ENCODE measurements at places on chromosomes 13 and 19.

DNA sequence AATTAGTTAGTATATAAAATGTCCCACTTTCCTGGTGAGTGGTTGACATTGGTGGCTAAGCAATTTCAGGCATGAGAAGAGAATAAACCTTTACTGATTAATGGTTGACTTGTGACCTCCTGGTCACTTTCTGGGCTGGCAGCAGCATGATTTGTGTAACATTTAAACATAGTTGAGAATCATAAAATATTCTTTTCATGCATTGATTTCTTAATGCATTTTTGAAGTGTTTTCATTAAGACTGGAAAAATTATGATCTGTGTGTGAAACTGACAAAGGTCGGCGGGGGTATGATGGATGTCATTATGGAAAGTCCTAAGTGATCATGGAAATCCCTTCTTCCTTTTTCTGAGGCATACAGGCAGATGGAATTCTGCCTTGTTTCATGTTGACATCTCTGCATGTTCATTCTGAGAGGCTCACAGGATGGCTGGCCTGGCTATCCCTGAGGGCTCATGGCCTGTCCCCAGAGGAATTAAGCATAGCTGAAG, 98.7 kb upstream of the RNF113B start:
- no peak for DNase-seq

DNA sequence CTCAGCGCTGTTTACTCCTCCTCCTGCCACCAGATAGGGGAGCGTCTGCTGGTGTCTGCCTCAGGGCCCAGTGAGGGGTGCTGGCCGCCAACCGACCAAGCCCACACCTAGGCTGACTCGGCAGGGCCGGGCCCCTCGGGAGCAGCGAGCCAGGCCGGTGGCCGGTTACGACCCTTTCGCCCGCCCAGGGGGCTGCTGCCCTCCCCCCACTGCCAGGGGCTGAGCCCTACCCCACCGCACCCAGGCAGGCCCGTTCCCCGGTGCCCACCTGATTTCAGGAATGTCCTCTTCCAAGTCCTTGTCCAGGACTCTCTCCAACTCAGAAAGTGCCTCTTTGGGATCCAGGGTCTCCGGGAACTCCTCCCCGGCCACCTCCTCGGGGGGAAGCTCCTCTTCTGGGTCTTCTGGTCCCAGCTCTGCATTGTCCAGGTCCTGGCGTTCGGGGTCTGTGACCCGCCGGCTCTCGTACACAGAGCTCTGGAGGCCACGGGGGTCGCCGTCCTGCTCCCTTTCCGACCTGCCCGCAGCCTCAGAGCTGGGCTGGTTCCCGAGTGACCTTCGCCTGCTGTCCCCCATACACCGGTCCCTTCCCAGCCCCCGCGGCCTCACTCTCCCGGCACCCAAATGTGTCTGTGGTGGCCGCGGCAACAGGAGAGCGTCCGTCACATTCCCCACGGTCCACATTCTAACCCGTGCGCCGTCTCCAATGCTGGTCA, 31.0 kb upstream of the MIER2 start:
- no peak for DNase-seq

DNA sequence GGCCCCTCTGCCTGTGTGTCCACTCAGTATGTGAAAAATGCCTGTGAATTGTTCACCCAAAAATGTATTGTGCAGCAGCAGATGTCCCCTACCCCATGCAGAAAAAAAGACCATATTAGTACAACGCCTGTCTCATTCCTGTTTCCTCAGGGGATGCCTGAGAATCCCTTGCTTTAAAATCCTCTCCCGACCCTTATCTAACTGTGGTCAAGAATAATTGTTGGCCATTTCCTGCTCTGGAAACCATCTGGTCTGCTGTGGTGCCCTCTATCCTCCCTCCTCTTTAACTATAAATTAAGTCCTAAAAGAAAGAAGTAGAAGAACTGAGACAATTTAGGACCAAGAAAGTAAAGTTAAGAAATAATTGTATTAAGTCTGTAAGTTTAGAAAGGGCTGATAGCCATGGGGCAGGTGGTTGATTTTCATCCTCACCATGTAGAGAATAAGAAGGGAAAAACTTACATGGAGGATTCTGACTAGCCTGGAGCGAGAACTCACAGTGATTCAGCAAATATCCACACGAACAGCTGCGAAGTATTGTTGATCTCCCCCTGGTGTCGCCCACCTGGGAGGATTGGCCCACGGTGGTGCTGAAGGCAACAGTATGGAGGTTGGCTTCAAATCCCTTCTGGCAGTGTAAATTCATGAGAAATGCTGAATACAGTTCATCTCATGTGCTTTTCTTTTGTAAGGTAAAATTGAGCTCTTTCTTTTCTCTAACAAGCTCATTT, 85.6 kb downstream of the COL4A2 start:
- no peak for DNase-seq

- DNase-seq = no peak
These were observed 95.5 kb upstream of the UBAC2 start for GRCh38 chr13:99105160-99105559.

DNA sequence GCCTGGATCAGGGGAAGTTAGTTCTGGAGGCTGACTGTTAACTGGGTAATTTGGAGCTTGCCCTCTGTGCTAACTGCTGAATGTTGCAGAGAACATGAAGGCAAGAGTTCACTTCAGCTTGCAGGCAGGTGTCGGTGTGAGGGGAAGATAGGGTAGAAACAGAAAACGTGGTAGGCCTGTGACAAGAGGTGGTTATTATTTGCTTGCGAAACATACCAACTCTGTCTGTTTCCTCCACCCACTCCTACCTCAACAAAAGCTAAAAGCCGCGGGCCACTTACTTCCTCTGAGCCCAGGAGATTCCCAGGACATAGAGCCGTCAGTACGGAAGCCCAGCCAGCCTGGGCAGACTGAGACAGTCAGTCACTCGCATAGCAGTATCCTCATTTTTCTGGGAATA, 119.2 kb upstream of the ABCC4 start:
- DNase-seq = no peak

DNA sequence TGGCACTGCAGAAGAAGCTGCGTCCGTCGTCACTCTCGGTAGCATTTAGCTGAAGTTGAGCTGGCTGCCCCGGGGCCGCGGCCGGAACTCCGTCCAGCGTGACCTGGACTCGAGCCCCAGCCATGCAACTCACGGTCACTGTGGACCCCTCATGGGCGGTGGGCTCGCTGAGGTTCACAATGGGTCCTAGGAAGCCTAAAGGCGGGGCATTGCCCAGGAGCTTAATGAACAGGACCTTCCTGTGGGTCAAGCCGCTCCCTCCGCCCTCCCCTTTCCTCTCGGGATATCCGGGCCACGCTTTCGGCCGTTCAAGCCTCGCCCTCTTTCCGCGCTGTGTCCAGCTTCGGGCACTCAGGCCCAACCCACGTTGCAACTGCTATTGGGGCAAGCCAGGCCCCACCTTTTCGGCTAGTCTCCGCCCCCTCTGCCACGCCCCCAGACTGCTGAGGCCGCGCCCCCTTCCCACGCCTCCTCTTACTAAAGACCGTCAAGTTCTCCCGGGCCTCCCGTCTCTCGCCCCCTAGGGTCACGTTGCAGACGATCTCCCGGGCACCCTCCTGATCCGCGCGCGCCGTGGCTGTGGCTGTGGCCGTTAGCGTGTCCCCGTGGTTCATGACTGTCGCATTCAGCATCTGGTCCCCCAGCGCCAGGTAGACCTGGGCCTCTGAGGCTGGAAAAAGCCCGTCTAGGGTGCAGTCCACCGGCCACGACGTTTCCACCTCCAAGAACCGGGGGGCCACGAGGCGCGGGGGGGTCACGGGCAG, 1.4 kb upstream of the RAVER1 start:
- peak; percentile 86 for DNase-seq

DNA sequence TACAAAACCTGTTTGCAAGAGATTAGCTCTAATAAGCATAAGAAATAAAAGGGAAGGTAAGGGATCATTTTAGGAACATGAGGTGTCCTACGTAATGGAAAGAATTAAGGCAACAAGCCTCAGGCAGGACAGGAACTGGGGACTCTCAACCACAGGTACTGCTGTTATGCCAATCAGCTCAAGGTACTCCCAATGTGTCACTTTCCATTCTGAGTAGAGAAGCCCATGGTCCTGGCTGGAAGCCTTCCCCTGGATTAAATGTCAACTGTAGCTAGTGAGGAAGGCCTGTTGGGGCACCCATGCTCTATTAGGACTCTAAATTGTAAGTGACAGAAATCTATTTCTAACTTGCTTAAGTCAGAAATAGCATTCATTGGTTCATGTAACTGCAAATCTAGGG, 134.6 kb downstream of the DPF1 start:
- no peak for DNase-seq

- DNase-seq = peak; percentile 50
These were observed 7.1 kb downstream of the ARID3A start for GRCh38 chr19:932648-933552.

- DNase-seq = no peak
These were observed 265.7 kb downstream of the ABCC4 start for GRCh38 chr13:95035311-95036109.

- no peak for DNase-seq
These were observed 5.1 kb downstream of the S1PR2 start for GRCh38 chr19:10226021-10226375.

GRCh38 chr19:11423164-11423790, 4.2 kb upstream of the RGL3 start:
- no peak for DNase-seq

- DNase-seq = no peak
These were observed 43.6 kb downstream of the GADD45B start for GRCh38 chr19:2519482-2519881.

GRCh38 chr19:35718345-35719041, 690 bp downstream of the KMT2B start:
- DNase-seq = no peak

- DNase-seq = no peak
These were observed 525 bp downstream of the BORA start for GRCh38 chr13:72728290-72728605.

GRCh38 chr13:79429309-79429708, 23.3 kb upstream of the RBM26 start:
- no peak for DNase-seq

DNA sequence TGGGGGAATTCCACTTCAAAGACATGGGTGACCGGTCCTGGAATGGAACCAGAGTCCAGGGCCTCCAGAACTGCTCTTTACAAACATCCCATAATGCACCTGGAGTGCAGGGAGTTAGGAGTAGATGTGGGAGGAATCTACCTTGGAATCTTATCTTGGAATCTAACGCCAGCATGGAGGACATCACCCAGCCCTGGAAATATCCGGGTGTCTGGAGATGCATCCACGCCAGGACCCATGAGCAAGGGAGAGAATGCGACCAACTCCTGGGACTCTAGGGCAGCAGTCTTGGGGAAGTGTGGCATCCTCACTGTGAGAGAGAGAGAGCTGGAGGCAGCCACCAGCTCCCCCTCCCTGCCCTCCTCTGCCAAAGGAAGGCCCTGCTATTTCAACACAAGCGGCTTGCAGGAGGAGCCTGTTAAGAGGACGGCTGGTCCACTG, 211.8 kb downstream of the UQCRFS1 start:
- peak; percentile 8 for DNase-seq

DNA sequence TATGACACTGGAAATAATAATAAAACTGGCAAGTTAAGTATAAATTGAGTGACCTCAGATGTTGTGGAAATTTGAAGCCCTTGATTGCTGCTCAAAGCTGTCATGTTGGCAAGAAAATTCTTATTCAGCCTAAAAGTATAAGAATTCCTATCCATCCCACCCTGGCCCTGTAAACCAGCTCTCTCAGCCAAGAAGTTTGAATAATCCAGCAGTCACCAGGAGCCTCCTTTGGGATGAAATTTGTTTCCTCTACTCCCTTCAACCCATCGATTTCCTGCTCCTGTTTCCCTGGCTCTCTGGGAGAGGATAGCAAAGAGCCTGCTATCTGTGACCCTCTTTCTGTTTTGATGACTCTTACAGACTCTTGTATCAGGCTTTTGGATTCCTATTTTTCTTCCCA, 169.3 kb downstream of the LHFPL6 start:
- no peak for DNase-seq

DNA sequence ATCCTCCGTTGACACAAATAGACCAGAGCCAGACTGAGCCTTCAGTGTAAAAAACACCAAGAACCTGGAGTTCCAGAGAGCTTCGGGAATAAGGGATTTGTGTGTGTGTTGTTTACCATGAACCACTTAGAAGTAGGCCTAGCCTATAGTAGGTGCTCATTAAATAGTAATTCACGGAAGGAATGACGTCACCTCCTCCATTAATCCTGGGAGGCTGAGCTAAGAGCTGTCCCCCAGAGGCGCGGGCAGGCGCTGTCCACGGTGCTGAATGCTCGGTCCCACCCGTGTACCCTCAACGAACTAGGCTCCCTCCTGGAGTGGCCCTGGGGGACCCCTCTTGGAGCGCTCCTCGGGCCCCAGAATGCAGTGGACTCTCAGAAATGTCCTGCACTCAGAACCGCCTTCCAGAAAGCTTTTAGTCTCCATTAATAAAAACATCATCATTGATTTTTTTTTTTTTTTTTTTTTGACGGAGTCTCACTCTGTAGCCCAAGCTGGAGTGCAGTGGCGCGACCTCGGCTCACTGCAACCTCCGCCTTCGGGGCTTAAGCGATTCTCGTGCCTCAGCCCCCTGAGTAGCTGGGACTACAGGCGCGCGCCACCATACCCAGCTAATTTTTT, 6.5 kb downstream of the UNC13A start:
- DNase-seq = no peak

GRCh38 chr19:19417046-19417445, 11.6 kb downstream of the GATAD2A start:
- no peak for DNase-seq

DNA sequence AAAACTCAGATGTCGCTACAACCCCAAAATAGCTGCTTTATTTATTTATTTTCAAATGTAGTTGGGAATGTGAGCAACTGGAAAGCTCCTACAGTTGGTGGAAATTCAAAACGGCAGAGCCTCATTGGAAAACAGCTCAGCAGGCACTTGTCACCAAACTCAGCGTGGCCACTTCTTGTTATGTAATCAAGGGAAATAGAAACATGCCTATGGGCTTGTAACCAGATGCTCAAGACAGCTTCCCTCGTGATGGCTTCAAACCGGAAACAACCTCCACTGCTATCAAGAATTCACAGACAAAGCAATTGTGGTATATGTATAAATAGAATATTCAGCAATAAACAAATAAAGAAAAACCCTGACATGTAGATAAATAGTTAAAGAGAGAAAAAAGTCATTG, 627.8 kb upstream of the SLC10A2 start:
- DNase-seq = no peak

GRCh38 chr13:54647275-54647674, 1618.7 kb downstream of the OLFM4 start:
- DNase-seq = no peak

DNA sequence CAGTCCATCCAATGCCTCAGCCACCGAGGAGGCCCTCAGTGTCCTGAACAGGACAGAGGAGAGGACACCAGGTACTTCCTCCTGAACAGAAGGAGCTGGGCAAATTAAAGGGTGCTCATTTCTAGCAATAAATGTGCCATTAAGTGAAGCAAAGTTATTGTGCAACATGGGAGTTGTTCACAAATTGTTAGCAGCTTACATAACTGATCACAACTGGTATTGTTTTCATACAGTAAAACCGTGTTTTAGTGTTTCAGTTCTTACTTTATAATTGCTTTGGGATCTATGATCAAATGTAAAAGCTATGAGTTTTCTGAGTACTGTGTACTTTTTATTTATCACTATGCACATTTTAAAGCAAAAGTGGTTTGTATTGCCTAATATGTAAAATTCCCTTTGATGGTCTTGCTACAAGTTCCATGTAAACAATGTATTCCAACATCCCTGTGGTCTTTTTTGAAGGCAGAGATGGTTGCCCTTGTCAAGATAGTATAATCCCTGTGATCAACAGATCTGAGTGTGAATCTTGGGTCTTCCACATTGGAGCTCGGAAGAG, 263.1 kb downstream of the FGF14 start:
- no peak for DNase-seq

GRCh38 chr19:49544154-49544553, 16.4 kb downstream of the RCN3 start:
- no peak for DNase-seq

GRCh38 chr13:77991003-77991402, 72.4 kb upstream of the EDNRB start:
- peak; percentile 49 for DNase-seq
